ENCODE measurements at places on chromosomes 1 and 21.

- H3K4me1 ChIP-seq = no peaks in the 10 kb centered on the region
- H3K4me3 ChIP-seq = no peak overlapping the region
- no peaks in the 10 kb centered on the region for H3K36me3 ChIP-seq
- no peaks in the 10 kb centered on the region for H3K27me3 ChIP-seq
- H3K27ac ChIP-seq = no peak overlapping the region
Measured at GRCh38 chr1:233638513-233638912, 24.6 kb downstream of the KCNK1 start.

- DNase-seq = peak; percentile 21
- no peak overlapping the region for H3K4me3 ChIP-seq
- peak overlapping the region; percentile 60 for H3K27ac ChIP-seq
- no peaks in the 10 kb centered on the region for H3K27me3 ChIP-seq
- peaks cover 18% of the 10 kb centered on the region for H3K4me1 ChIP-seq
Measured at GRCh38 chr1:92538048-92538412, 51.3 kb upstream of the GFI1 start.

GRCh38 chr21:29133796-29134195 lies 3.4 kb downstream of the MAP3K7CL start:
- H3K4me1 ChIP-seq = no peaks in the 10 kb centered on the region
- H3K36me3 ChIP-seq = no peaks in the 10 kb centered on the region
- no peaks in the 10 kb centered on the region for H3K27me3 ChIP-seq
- DNase-seq = no peak

DNA sequence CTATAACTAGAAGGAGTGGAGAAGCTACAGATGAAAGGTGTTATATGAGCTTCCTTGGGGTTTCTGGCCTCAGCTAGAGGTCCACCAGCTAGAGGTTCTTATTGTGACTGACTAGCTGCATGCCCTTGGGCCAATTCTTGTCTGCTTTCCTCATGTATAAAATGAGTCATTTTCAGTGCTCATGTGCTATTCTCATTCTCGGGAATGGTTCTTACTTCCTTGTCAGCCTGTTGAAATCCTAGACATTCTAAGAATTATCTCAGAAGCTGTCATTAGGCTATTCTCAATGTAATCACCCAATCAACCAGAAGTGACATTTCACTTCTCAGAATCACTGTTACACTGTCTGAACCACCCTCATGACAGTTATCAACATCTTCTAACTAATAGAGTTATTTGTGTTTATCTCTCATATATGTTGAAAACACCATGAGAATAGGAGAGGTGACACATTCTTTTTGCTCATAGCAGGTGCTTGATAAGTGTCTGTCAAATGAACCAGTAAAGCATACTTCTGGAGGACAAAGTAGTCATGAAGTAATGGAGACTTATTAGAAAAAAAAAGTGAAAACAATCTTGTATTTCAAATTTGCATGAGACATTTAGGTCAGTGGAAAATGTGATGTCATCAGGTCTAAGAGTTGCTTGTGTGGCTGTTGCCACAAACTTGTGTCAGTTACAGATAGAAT lies 122.8 kb upstream of the IVNS1ABP start:
- H3K27me3 ChIP-seq = no peaks in the 10 kb centered on the region
- H3K4me1 ChIP-seq = peaks cover 14% of the 10 kb centered on the region
- no peak overlapping the region for H3K27ac ChIP-seq
- peak; percentile 51 for DNase-seq

- H3K27me3 ChIP-seq = no peaks in the 10 kb centered on the region
- H3K4me3 ChIP-seq = no peak overlapping the region
- H3K27ac ChIP-seq = no peak overlapping the region
- no peaks in the 10 kb centered on the region for H3K4me1 ChIP-seq
- no peak for DNase-seq
Measured at GRCh38 chr1:9985001-9985400, 12.0 kb upstream of the RBP7 start.

DNA sequence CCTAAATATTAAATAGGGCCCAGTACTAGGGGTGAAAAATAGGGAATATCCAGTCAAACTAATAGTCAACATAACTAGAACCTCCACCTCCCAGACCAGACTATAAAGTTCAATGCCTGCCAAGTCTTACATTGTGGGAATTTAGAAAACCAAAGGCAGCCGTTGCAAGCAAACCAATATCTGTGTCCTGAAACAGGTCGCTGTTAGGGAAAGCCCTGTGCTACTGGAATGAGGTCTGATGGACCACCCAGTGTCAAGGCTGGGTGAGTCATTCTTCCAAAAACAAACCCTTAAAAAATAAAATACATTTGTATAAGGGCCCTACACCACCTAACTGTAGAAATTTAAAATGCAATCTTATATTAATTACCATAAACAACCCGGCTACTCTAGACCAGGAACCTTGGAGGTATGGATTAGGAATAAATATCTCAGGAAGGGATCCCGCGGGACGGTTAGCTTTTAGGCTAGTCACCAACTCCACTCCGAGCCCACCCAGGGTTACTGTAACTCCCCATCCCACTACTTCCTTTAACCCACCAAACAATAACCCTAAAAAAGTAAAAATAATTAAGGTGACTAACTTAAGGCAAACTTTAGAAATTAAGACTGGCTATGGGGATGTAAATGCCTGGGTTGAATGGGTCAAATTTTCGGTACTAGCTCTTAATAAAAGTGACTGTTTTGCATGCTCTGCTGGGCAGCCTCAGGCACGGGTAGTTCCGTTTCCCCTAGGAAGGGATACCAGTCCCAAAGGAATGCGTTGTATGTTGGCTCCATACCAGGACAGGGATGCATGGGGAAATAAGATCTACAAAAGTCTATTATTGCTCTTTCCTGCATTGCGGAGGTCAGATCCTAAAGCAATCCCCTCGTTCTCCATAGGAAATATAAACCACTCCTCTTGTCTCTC lies 65.4 kb upstream of the TLR5 start:
- no peaks in the 10 kb centered on the region for H3K36me3 ChIP-seq
- H3K27ac ChIP-seq = no peak overlapping the region
- no peaks in the 10 kb centered on the region for H3K4me1 ChIP-seq
- H3K4me3 ChIP-seq = no peak overlapping the region
- H3K27me3 ChIP-seq = no peaks in the 10 kb centered on the region

- peaks cover 19% of the 10 kb centered on the region for H3K27me3 ChIP-seq
- H3K27ac ChIP-seq = no peak overlapping the region
- no peak for DNase-seq
- H3K4me1 ChIP-seq = peaks cover 6% of the 10 kb centered on the region
Measured at GRCh38 chr1:53176452-53177208, 20.0 kb upstream of the CPT2 start.

GRCh38 chr1:187275985-187276575 lies 447.3 kb downstream of the PLA2G4A start:
- no peak overlapping the region for H3K27ac ChIP-seq
- DNase-seq = no peak
- no peaks in the 10 kb centered on the region for H3K36me3 ChIP-seq
- H3K27me3 ChIP-seq = no peaks in the 10 kb centered on the region
- H3K4me3 ChIP-seq = no peak overlapping the region
- no peaks in the 10 kb centered on the region for H3K4me1 ChIP-seq

DNA sequence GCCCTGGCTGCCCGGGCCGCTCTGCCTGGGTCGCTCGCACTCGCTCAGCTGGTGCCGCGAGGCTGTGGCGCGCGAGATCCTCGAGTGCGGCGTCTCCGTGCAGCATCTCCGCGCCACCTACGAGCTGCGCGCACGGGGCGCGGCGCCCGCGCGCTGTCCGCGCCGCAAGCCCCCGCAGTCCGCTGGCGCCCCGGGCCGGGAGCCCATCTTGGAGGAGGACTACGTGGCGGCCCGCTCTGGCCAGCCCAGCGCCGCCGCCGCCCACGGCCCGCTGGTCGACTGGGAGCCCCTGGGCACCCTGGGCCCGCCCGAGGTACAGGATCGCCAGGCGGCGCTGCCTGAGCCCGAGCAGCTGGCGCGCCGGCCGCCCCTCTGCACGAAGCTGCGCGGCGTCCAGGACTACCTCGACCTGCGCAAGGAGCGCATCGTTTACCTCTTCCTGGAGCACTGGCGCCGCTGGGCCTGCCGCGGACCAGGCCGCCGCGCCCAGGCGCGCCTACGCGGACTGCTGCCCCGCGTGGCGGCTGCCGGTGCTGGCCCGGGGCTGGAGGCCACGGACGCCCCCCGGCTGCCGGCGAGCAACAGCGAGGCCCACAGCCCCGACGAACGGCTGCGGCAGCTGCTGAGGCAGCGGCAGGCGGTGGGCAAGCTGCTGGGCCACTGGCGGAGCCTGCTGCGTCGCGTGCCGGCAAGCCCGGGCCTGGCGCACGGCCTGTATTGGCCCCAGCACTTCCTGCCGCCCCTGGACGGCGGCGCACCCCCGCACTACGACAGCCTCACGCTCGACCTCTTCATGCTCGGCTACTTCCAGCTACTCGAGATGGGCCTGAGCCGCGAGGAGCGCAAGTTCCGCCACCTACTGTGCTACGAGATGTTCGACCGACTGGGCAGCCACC lies 10.9 kb downstream of the TNFRSF25 start:
- DNase-seq = peak; percentile 43
- peaks cover 5% of the 10 kb centered on the region for H3K4me1 ChIP-seq
- no peaks in the 10 kb centered on the region for H3K27me3 ChIP-seq
- no peak overlapping the region for H3K27ac ChIP-seq

DNA sequence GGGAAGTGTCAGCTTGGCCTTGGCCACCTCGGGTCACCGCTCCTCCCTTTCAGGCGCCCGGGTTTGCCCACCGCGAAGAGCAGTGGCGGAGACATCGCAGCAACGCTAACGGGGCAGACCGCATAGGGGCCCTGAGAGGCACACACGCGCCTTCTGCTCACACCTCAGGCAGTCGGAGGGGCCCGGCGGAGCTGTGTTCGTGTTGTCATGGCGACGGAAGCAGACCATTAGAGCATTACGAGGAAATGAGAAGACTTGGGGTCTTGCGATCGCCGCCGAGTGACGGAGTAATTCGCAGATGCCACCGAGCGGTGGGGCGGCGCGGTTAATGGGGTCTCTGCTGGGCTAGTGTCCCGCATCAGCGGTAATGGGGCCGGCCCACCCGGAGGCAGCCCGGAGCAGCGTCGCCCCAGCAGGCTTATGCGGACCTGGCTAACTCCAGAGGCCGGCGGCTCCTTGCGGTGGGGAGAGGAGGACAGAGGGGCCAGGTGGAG lies 144.1 kb downstream of the TNR start:
- peak; percentile 90 for DNase-seq
- H3K4me1 ChIP-seq = peaks cover 55% of the 10 kb centered on the region
- H3K27ac ChIP-seq = peak overlapping the region; percentile 78

DNA sequence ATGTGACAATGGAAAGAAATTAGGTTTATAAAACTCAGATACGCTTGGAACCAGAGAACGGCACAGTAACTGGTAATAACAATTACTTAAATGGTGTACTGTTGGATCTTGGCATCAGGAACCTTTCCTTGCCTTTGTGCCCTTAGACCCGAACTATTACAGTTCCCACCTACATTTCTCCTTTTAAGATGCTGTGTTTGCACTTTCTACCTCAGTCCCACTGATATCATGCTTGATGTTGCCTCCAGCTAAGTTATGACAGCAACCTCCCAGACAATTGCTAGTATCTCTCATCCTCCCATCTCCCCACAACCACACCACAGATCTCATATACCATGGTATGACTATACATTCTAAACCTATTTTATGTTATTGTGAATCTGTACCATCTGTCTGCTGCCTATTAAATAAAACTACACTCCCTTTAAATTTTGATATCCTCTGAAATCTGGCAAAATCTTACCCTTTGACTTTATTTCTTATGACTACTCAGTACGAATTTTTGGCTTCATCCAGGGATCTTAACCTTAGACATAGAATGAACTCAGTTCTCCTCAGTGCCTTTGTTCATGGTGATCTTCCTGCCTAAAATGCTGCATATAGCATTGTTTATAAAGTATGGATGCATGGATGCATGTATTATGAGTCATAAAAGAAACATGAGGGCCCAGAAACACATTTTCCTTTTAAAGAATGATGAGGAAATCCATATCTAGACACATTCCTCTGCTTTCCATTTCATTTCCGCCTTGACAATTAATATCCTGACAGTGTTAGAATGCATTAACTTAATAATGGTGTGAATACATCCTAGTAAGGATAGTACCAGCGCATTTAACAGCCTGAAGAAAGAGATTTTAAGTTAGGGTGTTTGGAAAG lies 64.1 kb downstream of the LRRC8D start:
- no peak overlapping the region for H3K4me3 ChIP-seq
- H3K36me3 ChIP-seq = peaks cover 14% of the 10 kb centered on the region
- no peaks in the 10 kb centered on the region for H3K4me1 ChIP-seq

- peak; percentile 92 for DNase-seq
- H3K27me3 ChIP-seq = no peaks in the 10 kb centered on the region
- no peak overlapping the region for H3K4me3 ChIP-seq
Measured at GRCh38 chr1:30779294-30780071, 21.9 kb upstream of the LAPTM5 start.

DNA sequence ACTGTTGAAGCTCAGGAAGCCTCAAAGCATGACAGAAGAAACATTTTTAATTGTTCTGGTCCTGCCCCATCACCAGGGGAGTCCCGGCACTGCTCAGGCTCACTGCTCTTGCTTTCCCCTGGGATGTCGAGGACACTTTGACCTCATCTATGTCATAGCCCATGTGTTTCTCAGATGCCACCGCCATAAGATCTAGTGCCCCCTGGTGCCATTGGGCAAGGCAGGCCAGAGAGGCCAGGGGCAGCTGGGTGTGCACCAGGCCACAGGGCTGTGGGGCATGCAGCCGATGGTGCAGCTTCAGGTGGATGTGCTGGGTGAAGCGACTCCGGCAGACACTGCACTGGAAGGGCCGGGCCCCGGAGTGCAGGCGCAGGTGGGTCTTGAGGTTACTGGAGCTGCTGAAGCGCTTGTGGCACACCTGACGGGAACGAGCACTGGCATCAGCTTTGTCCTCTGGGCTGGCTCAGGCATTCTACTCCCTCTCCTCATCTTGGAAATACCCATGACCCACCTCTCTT lies 7.7 kb upstream of the CRYBG2 start:
- no peaks in the 10 kb centered on the region for H3K36me3 ChIP-seq
- DNase-seq = no peak
- no peak overlapping the region for H3K4me3 ChIP-seq
- no peak overlapping the region for H3K27ac ChIP-seq
- H3K27me3 ChIP-seq = no peaks in the 10 kb centered on the region

GRCh38 chr1:88784551-88784950 lies 100.5 kb downstream of the PKN2 start:
- no peaks in the 10 kb centered on the region for H3K27me3 ChIP-seq
- DNase-seq = no peak
- no peaks in the 10 kb centered on the region for H3K4me1 ChIP-seq
- peaks cover 7% of the 10 kb centered on the region for H3K36me3 ChIP-seq

DNA sequence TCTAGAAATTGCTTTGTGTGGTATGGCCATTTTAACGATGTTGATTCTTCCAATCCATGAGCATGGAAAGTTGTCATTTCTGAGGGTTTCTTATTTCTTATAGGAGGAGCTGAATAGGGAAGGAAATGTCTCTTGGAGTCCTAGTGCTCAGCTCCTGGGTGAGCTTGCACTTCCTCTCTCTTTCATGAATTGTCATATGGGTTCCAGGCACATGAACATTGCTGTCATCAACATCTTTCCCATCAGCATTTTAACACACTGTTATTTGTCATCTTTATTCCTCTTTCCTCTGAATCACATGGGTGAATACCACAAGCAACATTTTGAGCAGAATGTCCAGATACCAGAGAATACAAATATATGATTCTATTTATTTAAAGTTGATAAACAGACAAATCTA lies 23.4 kb downstream of the SLAMF6 start:
- no peaks in the 10 kb centered on the region for H3K27me3 ChIP-seq
- peaks cover 43% of the 10 kb centered on the region for H3K4me1 ChIP-seq
- peak overlapping the region; percentile 56 for H3K27ac ChIP-seq
- DNase-seq = no peak

- peaks cover 4% of the 10 kb centered on the region for H3K4me1 ChIP-seq
- H3K27ac ChIP-seq = no peak overlapping the region
- H3K4me3 ChIP-seq = no peak overlapping the region
- no peaks in the 10 kb centered on the region for H3K36me3 ChIP-seq
- H3K27me3 ChIP-seq = no peaks in the 10 kb centered on the region
- DNase-seq = peak; percentile 40
Measured at GRCh38 chr1:31861346-31861745, 45.5 kb upstream of the SPOCD1 start.

Data from B cell (primary cell).